NCI-H460 (cell line): ENCODE measurements at places on chromosomes 11 and 22. TPM values are rescaled to one million over a fixed set of nuclear protein-coding genes. Genes with fewer than 3 reads are reported as not detected.

DNA sequence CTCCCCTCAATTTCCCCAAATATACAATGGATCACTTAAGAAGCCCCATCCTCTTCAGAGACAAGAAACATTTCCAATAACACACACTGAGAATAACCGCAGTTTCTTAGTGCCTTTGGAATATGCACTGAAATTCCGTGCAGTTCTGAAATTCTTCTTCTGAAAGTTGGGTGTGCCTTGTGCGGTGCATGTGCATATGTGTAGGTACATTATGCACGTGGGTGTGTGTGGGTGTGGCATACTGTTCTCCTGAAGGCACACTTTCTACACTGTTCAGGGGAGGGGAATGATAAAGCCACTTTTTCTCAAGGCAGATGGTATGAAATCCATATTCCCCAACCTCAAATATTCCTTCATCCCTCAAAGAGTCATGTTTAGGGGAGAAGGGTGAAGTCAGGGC is 1.7 kb downstream of the EXPH5 start:
- no peak for DNase-seq

The NLRP10 gene
- total RNA-seq: not detected in 2 replicates

GRCh38 chr22:50293441-50294318 is 13.8 kb downstream of the PLXNB2 start:
- DNase-seq: no peak

DNA sequence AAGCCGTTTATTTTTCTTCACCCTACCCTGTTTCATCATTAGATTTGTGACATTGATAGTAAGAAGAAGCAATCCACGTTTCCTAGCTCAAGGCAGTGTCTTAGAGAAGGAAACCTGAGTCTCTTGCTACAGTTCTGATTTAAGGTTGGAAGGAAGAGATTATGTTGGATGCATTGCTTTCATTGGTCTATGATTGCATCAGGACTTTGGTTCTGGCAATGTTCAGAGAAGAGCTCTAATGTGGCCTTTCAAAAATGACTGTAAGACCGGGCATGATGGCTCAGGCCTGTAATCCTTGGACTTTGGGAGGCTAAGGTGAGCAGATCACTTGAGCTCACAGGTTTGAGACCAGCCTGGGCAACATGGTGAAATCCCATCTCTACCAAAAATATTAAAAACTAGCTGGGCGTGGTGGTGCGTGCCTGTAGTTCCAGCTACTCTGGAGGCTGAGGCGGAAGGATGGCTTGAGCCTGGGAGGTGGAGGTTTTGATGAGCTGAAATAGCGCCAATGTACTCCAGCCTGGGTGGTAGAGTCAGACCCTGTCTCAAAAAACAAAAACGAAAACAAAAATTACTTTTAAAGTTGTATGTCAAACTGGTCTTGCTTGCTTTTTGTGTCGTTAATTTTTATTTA is 4.1 kb downstream of the NUCB2 start:
- no peak for DNase-seq

- DNase-seq: no peak
These were observed 11.7 kb downstream of the SEC14L3 start for GRCh38 chr22:30460147-30460546.

- DNase-seq: no peak
These were observed 34.4 kb downstream of the RPL3 start for GRCh38 chr22:39284983-39285382.

The TRPM5 gene
- not detected in 2 replicates for total RNA-seq

The SCGB1C1 gene
- total RNA-seq: not detected in 2 replicates
